Activated CD8-positive, alpha-beta memory T cell treated with anti-CD3 and anti-CD28 coated beads for 1 hour (primary cell): ENCODE measurements at places on chromosomes 7 and 10.

- no peak for DNase-seq
Observed at GRCh38 chr7:107924841-107925504, 34.0 kb downstream of the DLD start.

- no peak for DNase-seq
Observed at GRCh38 chr7:140006600-140006999, 56.2 kb downstream of the PARP12 start.

DNA sequence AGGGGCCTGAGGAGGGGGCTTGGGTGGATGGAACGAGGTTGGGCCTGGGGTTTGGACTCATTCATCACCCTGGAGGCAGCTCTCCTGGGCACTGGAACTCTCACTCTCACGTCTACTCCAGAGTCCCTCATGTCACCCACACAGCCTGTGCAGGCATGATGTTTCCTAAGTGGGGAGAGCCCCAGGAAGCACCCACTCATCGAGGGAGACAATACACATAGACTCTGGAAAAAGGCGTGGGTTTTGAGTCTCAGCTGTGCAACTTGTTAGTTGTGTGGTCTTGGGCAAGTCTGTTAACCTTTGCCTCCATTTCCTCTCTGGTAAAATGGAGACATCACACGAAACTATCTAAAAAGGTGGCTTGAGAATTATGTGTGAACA lies 25.9 kb upstream of the RBM20 start:
- no peak for DNase-seq

DNA sequence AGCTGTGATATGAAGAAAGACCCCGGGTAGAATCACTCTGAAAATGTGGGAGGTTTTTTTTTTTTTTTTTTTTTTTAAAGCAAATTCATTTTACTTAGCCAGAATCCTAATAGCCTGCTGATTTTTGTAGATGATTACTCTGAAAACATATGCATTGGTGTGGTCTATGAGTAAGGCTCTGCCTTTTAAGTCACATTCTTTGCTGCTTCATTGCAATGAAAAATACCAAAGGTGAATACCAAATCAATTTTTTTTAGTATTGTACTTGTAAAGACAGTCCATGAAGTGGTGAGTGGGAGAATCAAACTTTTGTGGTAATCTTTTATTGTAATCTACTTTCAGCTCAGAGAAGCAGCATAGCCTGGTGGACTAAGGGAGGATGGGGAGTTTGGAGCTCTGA lies 130.3 kb downstream of the SDK1 start:
- DNase-seq, result no peak

DNA sequence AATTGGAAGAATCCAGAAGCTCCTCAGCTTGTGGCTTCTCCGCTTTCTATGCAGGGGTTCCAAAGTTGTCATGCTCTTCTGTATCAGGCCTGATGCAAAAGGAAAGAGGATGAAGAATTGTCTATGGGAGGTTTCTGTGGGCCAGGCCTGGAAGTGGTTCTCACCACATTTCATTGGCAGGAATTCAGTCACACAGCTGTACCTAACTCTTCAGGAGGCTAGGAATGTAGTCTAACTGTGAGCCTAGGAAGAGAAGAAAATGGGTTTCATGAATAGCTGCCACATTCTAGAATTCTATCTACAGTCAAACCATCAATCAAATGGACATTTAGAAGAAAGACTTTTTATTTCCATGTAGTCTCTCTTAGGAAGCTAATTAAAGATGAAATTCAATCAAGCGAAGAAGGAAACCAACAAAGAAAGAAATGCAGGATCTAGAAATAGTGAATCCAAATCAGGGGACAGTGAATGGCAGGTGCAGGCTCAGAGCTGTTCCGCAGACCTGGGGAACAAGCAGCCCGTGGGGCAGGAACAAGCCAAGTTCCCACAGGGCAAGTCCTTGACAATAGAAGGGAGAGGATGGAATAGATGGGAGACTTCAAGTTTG lies 25.4 kb upstream of the USP6NL start:
- DNase-seq, result no peak

DNA sequence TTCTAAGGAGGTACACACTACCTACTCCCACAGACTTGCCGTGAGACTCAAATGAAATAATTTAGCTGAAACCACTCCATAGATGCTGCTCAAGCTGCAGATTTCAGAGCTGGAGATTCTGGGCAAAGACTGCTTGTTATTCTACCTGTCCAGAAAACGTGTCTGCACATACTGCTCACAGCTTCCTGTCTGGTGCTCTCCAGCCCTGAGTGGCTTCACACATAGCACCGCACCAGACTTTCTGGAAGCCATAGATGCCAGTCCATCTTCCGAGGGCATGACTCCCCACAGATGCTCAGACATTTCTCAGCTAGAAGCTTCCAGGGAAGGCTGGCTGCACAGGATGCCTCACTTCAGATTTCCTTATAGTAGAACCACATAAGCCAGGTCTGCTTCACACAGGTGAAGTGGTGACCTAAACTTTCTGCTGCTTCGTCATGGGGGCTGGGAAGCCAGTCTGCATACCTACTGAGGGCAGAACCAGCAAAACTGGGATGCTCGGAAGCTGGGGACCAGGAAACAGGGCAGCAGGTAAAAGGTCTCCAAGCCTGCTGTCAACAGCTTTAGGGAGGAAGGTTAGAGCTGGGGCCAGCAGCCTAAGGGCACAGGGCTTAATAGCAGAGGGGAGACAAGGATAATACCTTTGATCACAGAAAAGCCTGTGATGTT lies 18.2 kb downstream of the CCDC6 start:
- no peak for DNase-seq

DNA sequence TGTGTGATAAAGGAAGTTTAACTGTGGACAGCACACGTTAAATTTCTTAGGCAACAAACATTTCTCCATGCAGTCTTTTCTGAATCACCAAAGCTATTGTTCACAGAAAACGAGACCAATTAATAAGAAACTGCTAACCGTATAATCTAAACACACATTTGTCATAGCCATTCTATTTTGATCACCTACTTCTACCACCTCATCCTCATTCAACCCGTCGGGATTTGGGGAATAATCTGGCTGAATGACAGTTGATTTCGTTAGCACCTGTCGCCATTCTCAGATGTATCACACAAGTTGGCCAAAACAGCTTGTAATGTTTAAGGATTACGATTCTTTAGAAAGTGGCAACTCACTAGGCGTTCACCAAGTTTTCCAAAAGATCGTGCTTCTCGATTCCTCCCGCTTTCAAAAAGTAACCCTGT lies 1.2 kb downstream of the EZH2 start:
- DNase-seq, result no peak

GRCh38 chr7:118285358-118285757 lies 60.9 kb downstream of the ANKRD7 start:
- no peak for DNase-seq

DNA sequence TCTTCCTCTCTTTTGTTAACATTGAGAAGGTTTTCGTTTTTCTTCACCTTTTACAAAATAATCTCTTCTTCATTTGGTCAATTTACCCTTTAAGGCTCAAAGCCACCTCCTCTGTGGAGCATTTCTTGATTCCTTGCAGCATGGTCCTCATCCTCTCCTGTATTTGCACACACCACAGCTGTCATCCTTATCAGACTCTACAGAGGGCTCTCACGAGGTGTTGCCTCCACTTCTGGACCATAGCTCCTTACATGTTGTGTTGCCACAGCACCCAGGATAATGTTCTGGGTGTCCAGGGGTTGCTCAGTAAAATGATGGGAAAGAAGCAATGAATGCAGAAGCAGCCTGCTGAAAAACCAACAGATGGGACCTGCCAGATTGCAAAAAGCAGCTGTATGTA lies 192.8 kb downstream of the SH2D4B start:
- no peak for DNase-seq

GRCh38 chr10:128018236-128018635 lies 108.0 kb downstream of the MKI67 start:
- no peak for DNase-seq

DNA sequence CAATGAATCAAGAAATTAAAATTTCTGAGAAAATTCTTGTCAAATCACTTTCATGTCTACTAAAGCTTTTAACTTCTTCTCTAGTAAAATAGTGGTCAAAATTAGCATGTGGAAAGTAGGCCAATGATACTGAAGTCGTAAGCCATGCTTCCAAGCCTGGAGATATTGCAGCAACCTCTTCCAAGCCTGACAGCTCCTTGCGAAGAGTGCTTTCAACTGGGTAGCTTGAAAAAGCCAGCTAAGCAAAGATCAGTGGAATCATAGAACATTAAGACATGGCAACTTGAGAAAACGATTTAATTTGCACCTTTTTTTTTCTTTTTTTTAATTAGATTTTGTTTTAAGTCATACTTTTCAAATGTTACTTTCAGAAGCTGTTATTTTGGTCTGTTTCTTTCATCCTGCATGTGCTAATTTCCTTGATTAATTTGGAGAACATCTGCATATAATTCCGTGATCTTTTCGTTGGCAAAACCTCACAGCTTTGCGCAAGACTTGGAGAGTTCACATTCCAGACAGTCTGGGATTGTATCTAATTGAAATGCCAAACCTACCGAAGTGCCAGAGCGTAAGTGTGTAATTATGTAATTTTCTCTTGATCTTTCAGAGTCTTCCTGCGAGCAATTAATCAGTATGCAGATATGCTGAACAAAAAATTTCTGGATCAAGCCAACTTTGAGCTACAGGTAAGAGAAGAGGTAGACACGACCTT lies 142.2 kb upstream of the INSYN2A start:
- no peak for DNase-seq

GRCh38 chr7:55510621-55511020 lies 61.7 kb downstream of the VOPP1 start:
- no peak for DNase-seq

DNA sequence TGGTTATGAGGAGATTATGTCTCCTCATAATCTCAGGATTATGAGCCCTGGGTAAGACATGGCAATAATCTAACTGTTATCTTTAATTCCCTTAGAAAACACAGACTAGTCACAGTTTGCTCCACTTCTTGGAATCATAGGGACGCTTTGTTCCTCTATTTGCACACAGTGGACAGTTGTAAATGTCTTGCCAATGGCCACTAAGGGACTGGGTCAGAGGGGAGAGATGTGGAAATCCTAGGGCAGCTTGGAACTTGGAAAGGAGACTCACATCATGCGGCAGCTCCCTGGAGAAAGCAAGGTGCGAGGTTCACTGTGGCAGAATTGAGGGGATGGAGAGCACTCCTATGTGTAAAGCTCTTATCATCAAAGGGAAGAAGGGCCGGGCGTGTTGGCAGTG lies 266.1 kb downstream of the PRPF18 start:
- DNase-seq, result no peak

DNA sequence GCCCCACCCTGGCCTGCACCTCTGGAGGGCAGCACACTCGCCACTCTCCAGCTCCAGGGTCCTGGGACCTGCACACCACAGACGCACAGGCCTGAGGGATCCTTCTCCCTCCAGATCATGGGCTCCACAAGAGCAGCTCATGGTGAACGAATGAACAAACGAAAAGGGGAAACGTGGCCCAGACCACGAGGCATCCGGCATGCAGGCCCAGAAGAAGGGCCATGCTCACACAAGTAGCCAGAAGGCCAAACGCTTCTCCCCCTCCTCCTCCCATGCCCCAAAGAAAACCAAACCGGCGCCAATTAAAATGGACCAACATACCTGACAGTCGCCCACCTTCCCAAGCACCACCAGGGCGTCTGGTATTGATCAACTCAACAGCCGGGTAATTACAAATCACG lies 30.4 kb downstream of the MAD1L1 start:
- no peak for DNase-seq

GRCh38 chr7:7918736-7919448 lies 49.7 kb upstream of the GLCCI1 start:
- no peak for DNase-seq

DNA sequence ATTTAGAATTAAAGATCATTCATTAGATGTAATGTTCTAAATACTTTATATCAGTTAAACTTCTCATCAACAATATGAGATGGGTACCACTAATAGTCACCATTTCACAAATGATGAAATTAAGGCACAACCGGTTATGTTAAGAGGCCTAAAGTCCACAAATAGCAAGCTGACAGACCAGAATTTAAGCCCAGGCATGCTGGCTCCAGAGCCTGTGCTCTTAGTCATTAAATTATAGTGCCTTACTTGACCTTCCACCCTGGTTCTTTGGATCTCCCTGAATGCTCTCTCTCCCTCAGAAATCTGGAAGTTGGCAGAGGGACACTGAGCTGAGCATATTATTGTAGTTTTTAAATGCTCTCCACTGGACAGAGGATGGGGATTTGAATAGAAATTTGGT lies 3.6 kb downstream of the LIPN start:
- DNase-seq, result no peak

GRCh38 chr7:5393748-5394147 lies 29.9 kb downstream of the TNRC18 start:
- DNase-seq, result no peak

DNA sequence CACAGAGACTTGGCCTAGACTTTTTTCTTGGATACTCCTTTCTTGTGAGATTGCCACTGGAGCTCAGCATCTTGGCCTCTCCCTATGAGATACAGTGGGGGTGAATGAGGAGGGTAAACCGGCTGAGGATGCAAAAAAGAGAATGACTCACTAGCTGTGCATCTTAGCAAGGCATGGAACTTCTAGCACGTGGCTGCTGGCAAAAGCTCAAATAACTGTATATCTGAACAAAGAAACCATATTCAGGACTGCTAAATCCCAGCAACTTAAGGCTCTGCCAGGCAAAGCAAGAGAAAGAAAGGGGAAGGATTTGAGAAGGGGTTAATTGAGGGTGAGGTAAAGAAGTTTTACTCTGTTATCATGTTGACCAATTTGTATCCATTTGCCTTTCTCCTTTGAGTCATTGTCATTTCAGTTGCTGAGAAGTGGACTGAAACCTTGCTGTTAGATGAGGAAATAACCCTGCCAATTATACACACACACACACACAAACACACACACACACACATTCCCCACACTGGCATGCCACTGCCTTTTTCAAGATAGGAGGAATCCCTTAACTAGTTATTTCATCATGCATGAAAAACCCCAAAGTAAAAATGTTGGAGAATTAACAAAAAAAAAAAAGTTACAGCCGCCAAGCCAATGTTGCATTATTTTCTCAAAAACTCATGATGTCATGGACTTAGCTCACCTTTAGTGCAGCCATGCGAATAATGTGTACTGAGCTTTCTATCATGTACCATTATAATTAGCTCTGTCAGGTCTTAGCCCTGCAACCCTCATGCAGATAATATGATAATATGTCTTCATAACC lies 997.3 kb downstream of the LRMDA start:
- DNase-seq, result no peak

GRCh38 chr7:105674200-105674920 lies 93.1 kb upstream of the EFCAB10 start:
- DNase-seq, result no peak

DNA sequence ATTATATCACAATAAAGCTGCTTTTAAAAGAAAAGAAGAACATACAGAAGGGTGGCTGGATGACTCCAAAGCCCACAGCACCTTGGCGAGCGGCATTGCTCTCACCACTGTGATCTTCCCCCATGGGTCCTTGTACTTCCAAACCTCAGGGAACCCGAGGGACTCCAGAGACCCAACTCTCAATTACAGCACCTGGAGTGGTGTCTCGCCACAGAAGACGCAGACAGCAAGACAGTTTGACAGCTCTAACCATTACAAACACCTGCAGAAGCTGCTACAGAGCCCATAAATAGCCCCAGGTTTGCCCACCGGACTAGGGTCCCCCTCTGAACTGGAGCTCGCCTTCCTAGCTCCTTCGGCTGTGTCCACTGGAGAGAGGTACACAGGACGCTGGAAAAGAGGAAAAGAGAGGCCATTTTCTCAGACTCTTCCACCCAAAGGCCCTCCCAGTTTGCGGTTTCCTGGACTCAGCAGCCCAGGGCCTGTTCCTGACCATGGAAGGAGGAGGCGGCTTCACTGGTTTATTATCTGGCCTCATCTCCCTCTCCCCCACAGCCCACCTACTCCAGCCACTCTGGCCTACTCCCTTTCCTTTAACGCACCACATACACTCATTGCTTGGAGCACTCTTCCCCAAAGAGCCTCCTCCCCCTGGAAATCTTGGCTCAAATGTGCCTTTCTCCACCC lies 1.9 kb downstream of the PIK3AP1 start:
- no peak for DNase-seq
